ENCODE measurements at places on chromosomes 2 and 18.
A peak's percentile ranks its signal among the peaks of the same experiment; 100 is the strongest.

DNA sequence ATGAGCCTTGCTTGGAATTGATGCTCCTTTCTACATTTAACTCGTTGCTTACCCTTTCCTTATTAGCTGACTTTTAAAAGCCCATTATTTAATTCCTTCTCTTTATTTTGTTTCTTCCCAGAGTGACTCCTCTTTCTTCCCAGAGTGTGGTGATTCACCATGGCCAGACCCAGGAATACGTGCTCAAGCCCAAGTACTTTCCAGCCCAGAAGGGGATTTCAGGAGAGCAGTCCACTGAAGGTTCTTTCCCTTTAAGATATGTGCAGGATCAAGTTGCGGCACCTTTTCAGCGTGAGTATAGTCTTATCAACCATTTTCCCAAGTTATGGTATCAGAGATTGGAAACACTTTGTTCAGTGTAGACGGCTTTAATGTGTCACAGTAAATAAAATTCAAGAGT is 163.7 kb downstream of the LTBP1 start:
- ATAC-seq, result no peak

DNA sequence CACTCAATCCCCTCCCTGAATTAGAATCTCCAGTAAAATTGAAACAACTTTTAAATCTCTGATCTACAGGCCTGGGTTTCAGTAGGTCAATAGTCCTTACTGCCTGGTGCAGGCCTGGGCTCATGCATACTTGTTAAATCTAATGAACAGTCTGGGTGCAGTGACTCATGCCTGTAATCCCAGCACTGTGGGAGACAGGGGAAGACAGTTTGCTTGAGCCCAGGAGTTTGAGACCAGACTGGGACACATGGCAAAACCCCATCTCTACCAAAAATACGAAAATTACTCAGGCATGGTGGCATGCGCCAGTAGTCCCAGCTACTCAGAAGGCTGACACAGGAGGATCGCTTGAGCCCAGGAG is 94.7 kb upstream of the SP3 start:
- ATAC-seq, result no peak

- no peak for ATAC-seq
Measured at GRCh38 chr2:67046591-67046990, 350.5 kb upstream of the ETAA1 start.

DNA sequence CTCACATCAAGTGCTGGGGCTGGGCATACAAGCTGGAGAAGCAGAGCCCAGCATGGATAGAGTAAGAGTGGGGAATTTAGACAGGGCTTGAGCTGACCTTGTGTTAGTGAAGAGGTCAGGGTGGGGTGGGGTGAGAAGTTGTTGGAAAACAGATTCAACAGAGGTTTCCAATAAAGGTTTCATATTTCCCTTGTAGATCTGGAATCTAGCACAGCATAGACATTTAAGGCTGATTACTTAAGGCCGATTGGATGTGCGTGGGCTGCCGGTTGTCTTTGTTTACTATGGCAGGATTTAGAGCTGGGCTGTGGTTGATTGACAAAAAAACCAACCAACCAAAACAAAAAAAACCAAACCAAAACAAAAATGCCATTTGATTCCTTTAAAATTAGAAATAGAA is 114.9 kb upstream of the SEC11C start:
- ATAC-seq, result no peak

- ATAC-seq, result no peak
Measured at GRCh38 chr18:34098109-34098508, 126.6 kb downstream of the NOL4 start.

GRCh38 chr18:43578211-43578610 is 300.9 kb upstream of the SYT4 start:
- no peak for ATAC-seq

DNA sequence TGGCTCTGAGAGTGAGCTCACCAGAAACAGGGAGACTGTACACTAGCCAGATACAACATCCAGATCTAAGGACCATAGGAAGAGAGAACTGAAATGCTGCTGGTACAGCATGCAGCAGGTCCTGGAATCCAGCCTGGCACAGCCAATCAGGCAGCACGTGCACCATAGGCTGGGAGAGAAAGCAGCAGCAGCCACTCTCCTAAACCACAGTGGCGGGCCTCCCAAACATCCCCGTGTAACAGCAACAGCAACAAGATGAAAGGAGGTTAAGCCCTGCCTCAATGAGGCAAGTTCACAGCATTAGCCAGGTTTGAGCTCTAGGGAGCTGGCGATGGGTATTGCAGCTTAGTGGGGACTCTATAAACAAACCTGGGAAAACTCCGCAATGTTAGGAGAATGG is 192.0 kb downstream of the EPHA4 start:
- ATAC-seq, result no peak

DNA sequence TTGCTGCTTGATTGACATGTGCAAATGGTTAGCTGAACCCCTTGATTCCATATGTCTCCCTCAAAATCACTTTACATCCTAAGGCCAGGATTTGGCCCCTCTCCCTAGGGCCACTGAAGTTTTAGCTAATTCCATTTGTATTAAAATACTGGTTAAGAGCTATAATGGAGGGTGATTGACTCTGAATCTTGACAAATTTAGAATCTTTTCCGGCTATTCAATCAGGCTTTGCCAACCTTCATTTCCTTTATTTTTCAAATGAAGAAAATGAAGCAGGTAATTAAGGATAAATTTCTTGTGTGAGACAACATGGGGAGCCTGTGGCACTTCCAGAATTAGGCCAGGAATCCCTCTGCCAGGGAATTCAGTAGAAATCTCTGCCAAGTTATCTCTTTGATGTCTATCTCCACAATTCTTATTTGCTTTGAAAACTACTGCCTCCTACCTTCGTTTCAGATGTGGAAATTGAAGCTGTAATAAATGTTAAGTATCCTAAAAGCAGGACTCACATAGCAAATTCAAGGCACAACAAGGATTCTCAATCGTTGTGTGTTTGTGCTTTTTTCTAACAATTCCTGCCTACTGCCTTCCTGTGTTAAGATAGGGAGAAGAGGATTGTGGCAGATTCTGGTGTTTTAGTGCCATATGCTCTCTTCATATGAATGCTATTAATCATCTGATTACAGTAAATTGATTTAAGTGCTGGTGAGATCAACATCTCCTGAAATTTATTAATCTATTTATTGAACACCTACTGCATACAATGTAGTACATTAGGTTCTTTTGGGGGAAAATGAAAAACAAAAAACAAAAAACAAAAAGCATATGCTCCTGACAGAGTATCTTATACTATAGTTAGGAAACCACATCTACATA is 47.8 kb upstream of the MAP4K3 start:
- no peak for ATAC-seq

- no peak for ATAC-seq
Measured at GRCh38 chr2:24448797-24449196, 42.3 kb upstream of the NCOA1 start.

DNA sequence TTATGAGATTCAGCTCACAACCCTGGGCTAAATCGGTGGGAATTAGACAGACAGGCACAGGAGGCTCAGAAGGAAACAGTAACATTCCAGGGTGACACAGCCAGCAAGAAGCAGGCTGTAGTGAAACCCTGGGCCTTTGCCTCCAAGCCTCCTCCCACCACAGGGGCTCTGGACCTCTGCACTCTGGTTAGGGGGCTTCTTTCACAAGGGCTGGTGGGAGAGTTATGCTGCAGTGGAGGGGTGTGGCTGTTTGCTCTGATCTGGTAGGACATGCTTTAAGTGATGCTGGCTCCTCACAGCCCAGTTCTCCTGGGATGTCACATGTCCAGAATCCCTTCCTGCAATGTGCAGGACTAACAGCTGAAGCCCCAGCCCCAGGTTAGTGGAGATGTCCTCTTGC is 109.9 kb downstream of the TGFA start:
- no peak for ATAC-seq

GRCh38 chr2:182355815-182356214 is 71.0 kb downstream of the PDE1A start:
- ATAC-seq, result no peak

DNA sequence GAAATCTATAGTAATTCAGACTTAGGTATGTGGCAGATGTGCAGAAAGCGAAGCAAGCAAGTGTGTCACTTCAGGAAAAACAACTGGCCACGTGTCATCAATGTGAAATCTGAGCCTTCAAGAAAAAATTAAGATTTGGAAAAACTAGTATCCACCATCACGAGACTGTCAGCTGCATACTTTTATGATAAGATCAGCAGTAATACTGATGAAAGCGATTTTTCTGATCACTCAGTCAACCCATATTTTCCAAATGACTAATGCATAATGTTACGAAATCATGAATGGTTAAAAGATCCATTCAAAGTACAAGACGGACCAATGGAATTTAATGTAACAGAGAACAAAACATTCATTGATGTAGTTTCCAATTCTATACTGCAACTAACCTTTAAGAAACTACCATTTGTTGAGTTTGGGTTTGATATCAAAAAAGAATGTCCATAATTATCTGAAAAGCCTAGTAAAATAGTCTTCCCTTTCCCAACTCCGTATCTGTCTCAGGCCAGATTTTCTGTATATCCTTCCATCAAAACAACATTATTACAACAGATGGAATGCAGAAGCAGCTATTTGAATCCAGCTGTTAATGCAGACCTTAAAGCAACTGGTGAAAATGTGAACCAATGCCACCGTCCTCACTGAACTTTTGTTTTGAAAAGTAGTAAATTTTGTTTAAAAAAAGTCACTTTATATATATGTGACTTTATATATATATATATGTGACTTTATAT is 17.0 kb upstream of the BCL2 start:
- no peak for ATAC-seq

DNA sequence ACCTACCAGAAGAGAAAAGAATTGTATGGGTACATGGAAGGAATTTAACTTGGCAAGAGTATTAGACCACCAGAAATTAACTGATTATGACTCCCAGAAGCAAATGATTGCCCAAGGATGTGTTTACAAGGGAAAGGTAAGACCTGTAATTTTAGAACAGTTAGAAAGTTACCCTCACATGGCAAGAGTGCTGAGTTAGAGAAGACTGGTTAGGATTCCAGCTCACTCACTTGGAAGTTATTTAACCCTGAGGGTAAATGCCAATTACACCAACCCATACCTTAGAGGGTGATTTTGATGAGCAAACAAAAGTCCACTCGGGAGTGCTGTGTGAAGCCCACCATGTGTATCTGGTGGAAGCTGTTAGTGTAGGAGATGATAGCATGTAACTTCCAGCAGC is 170.2 kb downstream of the TPGS2 start:
- no peak for ATAC-seq

GRCh38 chr2:159904127-159904958 is 106.3 kb upstream of the CD302 start:
- ATAC-seq, result peak; percentile 79

- peak; percentile 32 for ATAC-seq
Measured at GRCh38 chr2:179467111-179467510, 202.5 kb upstream of the SESTD1 start.

DNA sequence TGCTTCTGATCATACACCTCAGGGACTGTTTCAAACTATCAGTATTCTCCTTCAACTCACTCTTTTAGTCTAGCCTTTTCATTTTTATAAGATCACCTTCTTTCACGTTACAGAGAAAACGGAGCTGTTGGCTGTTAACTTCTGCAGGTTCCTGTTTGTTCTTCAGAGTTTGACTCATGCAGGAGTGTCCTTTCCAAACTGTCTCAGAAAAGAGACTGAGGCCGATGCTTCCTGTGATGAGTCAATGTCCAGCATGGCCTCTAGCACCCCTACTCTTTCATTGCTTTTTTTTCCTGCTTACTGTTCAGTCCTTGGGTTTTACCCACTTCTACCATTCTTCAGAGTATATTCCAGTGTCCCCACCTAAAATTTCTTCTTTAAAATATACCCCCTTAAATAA is 240.8 kb upstream of the RGPD4 start:
- no peak for ATAC-seq

DNA sequence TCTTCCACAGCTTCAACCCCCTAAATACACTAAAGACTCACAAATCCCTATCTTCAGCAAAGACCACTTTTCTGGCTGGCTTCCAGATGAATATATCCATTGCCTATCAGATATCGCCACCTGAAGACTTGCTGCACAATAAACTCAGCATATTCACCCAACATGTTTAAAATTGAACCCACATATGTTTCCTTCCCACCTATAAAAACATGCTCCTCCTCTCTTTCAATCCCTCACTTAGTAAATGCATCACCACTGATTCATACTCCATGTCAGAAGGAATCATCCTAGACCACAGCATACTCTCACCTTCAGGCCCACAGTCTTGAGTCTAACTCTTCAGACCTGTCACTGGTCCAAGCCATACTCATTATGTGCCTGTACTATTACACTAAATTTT is 5.3 kb downstream of the SPC25 start:
- peak; percentile 93 for ATAC-seq

DNA sequence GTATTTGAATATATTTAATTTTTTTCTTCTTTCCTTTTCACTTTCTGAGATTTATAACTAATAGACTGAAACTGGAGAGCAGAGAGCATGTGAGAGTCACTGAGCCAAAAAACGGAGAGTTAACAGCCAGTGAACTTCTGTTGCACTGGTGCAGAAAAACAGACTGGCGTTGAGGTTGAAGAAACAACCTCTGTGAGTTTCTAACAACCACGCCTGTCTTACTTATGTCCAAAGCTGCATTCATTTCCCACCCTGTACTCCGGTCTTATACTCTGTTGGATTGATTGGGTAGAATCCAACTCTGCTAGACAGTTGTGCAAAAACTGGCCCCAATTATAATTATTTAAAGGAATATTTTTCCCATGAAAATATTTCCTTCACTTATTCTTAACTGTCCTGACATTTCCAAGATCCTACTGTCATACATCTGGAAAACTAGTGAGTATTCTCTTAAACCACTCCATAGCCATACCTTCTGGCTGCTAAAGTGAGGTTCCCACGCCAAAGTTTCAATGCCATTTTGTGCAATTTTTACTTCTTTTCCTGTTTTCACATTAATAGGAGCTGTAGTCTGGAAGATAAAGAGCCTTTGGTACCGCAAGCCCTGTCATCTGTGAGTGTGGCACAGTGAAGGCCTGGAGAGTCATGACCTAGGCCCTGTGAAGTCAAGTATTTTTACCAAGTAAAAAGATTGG is 9.4 kb downstream of the CYP1B1 start:
- no peak for ATAC-seq

GRCh38 chr2:217102956-217103355 is 243.1 kb upstream of the TNP1 start:
- ATAC-seq, result no peak

DNA sequence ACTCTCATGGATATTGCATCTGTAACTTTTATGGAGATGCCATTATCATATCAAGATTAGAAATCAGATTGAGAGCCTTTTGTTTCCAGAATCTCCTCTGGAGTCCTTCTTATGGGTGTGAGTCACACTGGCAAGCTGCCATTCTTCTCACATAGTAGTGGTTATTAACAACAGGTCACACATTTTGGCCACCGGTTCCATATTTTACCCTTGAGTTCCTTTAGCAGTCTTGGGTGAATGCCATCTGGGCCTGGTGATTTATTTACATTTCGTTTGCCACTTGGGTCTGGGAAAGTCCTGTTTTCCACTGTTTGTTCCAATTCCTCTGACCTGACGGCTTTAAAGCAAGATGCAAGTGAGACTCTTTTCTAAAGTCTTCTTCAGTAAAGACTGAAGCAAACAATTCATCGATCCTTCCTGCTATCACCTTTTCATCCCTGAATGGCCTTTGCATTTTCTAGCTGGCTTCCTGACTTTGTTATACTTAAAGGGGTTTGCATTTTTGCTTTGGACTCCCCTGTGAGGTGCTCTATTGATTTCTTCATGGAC is 80.5 kb upstream of the CAVIN2 start:
- no peak for ATAC-seq

Measured in activated T-helper 17 cell treated with anti-CD3 and anti-CD28 coated beads, Interleukin-2, amount 50 U/mL, for 72 hours (primary cell).